ENCODE measurements at places on chromosomes 13 and 19. TPM values are rescaled to one million over a fixed set of nuclear protein-coding genes. Genes with fewer than 3 reads are reported as not detected.
A peak's percentile ranks its signal among the peaks of the same experiment; 100 is the strongest.

GRCh38 chr19:695352-695949 is at the start of gene PRSS57:
Gene PRSS57 (minus strand): TSS chr19:695452. CDS start chr19:695430, 22 bp downstream.
- no peak for DNase-seq
- H3K4me3 ChIP-seq, result no peak within 1 kb of the TSS
- H3K27me3 ChIP-seq, result peaks cover 10% of the 10 kb centered on the region
- no peaks in the 10 kb centered on the region for H3K36me3 ChIP-seq
- H3K4me1 ChIP-seq, result peaks cover 4% of the 10 kb centered on the region

GRCh38 chr13:97324115-97324514 is 102.0 kb downstream of the MBNL2 start:
- peaks cover 12% of the 10 kb centered on the region for H3K4me1 ChIP-seq
- no peak overlapping the region for H3K27ac ChIP-seq
- H3K36me3 ChIP-seq, result no peaks in the 10 kb centered on the region

The CRTC1 gene
- total RNA-seq, result 4.4 TPM

- peaks cover 9% of the 10 kb centered on the region for H3K27me3 ChIP-seq
- H3K27ac ChIP-seq, result no peak overlapping the region
- H3K36me3 ChIP-seq, result no peaks in the 10 kb centered on the region
- DNase-seq, result no peak
These were observed 11.8 kb downstream of the PTPRH start for GRCh38 chr19:55197528-55197927.

The MTUS2 gene
- not detected for total RNA-seq

GRCh38 chr19:7705387-7706187 is 3.7 kb upstream of the FCER2 start:
- peak overlapping the region; percentile 57 for H3K4me3 ChIP-seq
- DNase-seq, result peak; percentile 94
- no peaks in the 10 kb centered on the region for H3K27me3 ChIP-seq
- H3K36me3 ChIP-seq, result peaks cover 1% of the 10 kb centered on the region
- peak overlapping the region; percentile 87 for H3K27ac ChIP-seq

The CCL25 gene
- total RNA-seq, result 0.29 TPM

DNA sequence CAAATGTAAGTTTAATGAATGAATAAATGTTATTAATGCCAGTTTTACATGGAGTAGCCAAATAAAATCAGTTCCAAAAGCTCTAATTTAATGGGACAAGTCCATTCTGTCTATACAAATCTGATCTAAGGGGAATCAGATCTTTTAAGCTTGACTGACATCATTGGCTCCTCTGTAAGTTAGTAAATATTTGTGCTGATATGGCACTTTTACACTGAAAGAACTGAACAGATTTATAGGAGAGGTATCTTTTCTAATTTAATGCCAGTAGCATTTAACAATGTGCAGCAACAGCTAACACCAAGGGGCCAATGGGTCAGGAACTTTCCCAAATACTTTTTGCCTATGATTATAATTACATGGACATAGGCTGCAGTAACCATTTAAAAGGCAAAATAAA is 832.3 kb downstream of the PCDH17 start:
- DNase-seq, result no peak
- H3K27me3 ChIP-seq, result no peaks in the 10 kb centered on the region
- no peaks in the 10 kb centered on the region for H3K36me3 ChIP-seq
- H3K4me1 ChIP-seq, result no peaks in the 10 kb centered on the region

The IGSF23 gene
- total RNA-seq, result not detected

The ZNF418 gene
- 5.0 TPM for total RNA-seq

- no peaks in the 10 kb centered on the region for H3K4me1 ChIP-seq
- DNase-seq, result no peak
- H3K27ac ChIP-seq, result no peak overlapping the region
- no peaks in the 10 kb centered on the region for H3K27me3 ChIP-seq
These were observed 19.5 kb downstream of the ADGRE2 start for GRCh38 chr19:14758816-14759215.

DNA sequence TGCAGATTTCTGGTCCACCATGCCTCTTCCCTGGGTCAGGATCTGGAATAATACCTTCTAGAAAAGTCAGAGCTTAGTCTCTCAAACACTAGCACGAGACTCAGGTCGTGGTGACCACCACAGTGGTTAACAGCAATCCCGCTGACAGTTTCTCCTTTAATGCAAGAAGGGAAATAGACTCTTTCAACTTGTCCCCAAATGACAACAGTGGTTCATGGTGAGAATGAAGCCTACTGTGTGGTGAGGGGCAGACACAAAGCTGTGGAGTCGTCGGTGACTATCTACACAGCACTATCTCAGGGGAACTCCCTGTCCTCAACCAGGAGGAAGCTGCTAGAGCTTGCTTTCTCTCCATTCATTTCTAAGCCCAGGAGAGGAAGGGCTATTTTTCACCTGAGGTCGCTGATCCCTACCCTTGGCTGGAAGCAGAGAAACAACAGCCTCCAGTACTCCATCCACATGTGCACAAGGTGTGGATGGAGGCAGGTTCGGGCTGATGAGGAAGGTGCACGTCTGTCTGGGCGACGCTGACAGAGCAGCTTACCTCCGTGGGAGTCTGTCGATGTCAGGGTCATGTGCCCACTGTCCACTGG is 72.4 kb downstream of the STK24 start:
- H3K4me3 ChIP-seq, result no peak overlapping the region
- H3K36me3 ChIP-seq, result peaks cover 34% of the 10 kb centered on the region

DNA sequence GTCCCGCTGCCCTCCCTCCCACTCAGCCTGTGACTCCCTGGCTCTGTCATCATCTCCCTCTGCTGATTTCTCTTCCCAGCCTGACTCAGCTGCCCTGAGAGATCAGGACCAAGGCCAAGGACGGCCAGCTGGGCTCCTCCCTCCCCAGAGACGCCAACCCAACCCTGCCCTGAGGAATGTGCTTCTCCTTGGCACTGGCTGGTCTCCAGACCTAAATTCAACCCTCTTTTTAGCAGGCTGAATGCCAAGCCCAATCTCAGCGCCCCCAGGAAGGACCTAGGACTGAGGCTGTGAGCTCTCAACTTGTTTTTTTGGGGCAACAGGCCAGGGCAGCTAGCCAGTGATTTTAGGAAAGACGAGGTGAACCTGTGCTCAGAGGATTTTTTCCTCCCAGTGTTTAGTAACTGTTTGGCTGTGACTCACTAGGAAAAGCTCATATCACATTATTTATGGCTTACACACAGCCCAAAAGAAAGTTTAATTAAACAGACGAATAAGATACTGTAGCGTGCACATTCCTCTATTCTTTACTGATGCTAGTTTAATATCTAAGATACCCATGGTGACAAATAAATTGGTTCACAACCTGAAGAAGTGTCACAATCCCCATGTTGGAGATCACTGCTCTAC is 7.4 kb upstream of the IGFL1 start:
- peaks cover 45% of the 10 kb centered on the region for H3K27me3 ChIP-seq
- H3K4me3 ChIP-seq, result no peak overlapping the region
- peaks cover 6% of the 10 kb centered on the region for H3K4me1 ChIP-seq
- H3K36me3 ChIP-seq, result no peaks in the 10 kb centered on the region
- no peak for DNase-seq
- no peak overlapping the region for H3K27ac ChIP-seq

- H3K27ac ChIP-seq, result no peak overlapping the region
- no peak for DNase-seq
- peaks cover 7% of the 10 kb centered on the region for H3K4me1 ChIP-seq
- H3K4me3 ChIP-seq, result no peak overlapping the region
- no peaks in the 10 kb centered on the region for H3K27me3 ChIP-seq
These were observed 316.0 kb downstream of the PCDH9 start for GRCh38 chr13:66914155-66914554.

The SHKBP1 gene
- total RNA-seq, result 89.3 TPM

All from activated CD8-positive, alpha-beta T cell treated with anti-CD3 and anti-CD28 coated beads for 36 hours (primary cell).